ENCODE measurements at places on chromosomes 1 and 21.

DNA sequence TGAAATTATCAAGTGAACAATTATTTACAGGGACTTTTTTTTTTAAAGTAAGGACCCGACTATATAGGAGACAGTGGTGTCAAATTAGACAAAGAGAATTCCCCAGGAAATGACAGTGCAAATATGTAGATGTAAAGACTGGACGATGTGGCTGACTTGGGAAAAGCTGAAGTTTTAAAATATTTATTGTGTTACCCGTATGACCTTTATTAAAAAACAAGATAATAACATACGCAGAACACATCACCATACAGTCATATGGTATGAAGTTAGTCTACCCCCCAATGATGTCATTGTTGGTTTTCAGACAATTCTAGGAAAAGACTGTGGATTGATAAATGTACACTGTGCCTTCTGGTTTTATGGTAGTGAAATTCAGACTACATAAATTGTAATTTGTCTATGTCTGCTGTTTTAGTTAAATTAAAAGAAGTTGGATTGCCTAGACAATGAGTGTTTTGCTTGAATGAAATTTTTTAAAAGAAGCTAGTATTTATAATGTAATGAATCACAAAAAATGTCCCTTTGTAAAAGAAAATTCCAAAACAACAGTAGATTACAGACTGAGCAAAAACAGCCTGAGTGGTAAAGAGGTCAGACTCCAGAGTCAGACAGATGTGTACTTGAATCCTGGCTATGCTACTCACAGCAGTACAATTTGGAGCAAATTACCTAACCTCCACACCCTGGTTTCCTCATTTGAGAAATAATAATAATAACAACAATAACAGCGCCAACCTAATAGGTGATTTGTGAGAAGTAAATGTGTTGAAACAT is 15.5 kb upstream of the PDC start:
- DNase-seq: no peak

GRCh38 chr1:190963321-190963720 is 485.7 kb upstream of the BRINP3 start:
- DNase-seq: no peak

DNA sequence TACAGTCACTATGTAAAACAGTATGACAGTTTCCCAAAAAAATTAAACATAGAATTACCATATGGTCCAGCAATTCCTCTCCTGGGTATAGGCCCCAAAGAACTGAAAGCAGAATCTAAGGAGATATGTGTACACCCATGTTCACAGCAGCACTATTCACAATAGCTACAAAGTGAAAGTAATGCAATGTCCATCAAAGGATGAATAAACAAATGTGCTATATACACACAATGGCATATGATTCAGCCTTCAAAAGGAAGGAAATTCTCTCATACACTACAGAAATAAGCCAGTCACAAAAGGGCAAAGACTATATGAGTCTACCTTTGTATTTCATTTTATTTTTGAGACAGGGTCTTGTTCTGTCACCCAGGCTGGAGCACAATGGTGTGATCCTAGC is 120.4 kb downstream of the TOMM20 start:
- no peak for DNase-seq

DNA sequence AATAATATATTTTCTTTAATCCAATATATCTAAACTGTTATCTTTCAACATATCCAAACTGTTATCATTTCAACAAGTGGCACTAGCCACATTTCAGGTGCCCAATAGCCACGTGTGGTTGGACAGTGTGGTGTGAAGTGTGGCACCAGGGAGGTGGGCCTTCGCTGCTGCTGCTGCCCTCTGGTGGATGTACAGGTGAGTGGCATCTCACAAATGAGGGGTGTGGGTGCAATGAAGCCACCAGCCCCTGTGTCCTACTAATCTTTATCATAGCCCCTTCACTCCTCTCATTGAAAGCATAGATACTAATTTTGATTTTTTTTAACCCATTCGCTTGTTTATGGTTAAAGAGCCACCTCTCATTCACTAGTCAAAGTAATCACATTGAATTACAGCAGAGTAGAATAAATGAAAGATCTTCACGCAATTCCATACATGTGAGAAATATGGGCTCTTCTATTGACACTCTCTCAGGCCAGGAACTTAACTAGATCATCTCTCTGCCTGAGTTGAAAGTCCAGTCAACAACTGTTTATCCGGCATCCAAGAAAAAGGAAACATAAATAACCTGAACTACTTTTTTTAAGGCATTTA is 499.2 kb downstream of the OMA1 start:
- no peak for DNase-seq

DNA sequence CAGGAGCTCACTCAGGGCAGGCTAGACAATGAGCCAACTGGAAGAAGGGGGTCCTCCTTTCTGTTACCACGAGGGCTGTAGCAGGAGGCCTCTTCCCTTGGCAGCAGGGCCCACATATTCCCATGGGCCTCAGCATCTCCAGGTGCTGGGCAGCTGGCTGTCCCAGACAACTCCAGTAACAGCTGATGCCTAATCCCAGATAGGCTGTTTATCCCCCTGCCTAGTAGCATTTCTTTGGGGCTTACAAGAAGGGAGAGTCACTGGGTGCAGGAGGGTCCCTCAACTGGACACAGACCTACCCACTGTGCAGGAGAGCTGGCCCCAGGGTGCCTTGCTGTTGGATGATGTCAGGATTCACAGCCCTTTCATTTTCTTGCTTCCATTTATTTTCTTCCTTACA is 278.2 kb downstream of the DSCAM start:
- no peak for DNase-seq

DNA sequence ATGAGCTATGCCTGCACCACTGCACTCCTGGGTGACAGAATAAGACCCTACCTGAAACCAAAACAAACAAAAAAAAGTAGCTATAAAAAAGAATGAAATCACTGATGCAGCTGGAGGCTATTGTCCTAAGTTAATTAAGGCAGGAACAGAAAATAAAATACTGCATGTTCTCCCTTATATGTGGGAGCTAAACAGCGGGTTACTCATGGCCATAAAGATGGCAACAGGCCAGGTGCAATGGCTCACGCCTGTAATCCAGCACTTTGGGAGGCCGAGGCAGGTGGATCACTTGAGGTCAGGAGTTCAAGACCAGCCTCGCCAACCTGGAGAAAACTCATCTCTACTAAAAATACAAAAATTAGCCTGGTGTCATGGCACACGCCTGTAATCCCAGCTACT is 152.7 kb downstream of the PIK3R3 start:
- no peak for DNase-seq

DNA sequence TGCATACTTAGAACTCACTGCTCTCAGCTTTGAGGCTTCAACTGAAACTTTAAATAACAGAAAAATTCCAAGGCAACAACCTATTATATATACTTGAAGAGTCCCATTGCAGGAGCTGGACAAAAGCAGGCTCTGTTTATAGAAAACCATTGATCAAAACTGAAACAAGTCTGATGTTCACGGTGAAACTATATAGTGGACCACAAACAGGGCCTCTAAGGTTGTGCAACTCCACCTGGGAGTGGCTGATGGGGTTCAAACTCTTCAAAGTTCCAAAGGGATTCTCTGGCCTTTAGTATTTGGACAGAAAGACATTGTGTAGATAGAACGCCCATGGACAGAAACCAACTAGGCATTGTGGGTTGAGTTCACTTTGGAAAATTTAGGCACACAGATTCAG is 140.3 kb downstream of the ZC3H11B start:
- DNase-seq: no peak
